ENCODE measurements at places on chromosomes 3 and 15.

GRCh38 chr3:16927485-16927884 lies 42.7 kb downstream of the PLCL2 start:
- no peak for DNase-seq

- DNase-seq = no peak
Observed at GRCh38 chr3:28322464-28322863, 26.1 kb upstream of the ZCWPW2 start.

DNA sequence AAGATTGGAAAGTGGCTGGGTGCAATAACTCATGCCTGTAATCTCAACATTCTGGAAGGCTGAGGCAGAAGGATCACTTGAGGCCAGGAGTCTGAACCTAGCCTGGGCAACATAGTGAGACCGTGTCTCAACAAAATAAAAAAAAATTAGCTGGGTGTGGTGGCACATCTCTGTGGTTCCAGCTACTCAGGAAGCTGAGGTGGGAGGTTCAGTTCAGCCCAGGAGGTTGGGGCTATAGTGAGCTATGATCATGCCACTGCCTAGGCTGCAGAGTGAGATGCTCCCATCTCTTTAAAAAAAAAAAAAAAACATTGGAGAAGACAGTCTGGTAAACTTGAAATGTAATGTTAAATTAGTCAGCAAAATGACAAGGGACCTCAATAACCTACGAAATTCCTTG lies 57.9 kb downstream of the STAG1 start:
- no peak for DNase-seq

DNA sequence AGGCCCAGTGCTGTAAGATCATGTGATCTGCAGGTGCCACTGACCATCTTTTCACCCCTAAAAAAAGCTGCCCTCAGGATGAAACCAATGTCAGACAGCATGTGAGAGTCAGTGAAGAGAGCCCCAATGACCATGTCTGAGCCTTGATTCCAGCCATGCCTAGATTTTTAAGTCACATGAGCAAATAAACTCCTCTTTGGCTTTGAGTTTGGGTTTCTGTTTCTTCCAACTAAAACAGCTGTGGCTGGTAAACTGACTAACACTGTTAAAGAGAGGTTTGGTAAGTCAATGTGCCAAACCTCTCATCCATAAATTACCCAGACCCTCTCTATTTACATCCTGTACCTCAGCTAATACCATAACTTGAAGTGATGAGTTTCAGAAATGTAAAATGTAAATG lies 8.3 kb downstream of the MYO5A start:
- no peak for DNase-seq

DNA sequence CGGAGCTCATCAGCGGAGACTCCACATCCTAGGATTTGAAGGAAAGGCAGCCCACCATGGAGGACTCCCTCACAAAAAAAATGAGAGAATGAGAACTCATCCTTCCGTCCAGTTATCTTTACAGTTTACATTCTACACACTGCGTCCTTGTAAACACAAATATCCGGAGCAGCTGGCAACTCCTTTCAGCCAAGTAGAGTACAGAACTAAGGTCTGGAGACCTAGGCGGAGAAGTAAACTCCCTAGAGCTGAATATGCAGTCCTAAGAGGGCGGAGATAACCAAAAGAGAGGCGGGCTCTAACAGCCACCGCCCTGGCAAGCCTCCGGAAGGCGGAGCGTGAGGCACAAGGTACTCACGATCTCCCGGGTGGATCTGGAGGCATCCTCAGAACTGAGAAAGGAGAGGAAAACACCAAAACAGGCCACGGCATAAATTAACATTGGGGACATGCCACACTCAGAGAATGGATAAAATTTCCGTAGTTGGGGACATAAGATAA lies 924 bp upstream of the SIN3A start:
- DNase-seq = peak; percentile 77

GRCh38 chr3:5059782-5060181 lies 62.3 kb upstream of the ARL8B start:
- no peak for DNase-seq

GRCh38 chr3:58022490-58022889 lies 14.3 kb downstream of the FLNB start:
- DNase-seq = no peak

DNA sequence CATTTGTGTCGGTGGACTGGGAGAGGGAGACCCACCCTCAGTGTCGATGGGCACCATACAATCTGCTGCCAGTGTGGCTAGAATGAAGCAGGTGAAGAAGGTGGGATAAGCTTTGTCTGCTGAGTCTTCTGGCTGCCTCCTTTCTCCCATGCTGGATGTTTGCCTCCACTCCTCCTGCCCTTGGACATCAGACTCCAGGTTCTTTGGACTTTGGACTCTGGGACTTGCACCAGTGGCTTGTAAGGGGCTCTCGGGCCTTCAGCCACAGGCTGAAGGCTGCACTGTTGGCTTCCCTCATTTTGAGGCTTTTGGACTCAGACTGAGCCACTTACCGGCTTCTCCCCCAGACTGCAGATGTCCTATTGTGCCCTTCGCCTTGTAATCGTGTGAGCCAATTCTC lies 23.6 kb upstream of the OSBPL11 start:
- no peak for DNase-seq

DNA sequence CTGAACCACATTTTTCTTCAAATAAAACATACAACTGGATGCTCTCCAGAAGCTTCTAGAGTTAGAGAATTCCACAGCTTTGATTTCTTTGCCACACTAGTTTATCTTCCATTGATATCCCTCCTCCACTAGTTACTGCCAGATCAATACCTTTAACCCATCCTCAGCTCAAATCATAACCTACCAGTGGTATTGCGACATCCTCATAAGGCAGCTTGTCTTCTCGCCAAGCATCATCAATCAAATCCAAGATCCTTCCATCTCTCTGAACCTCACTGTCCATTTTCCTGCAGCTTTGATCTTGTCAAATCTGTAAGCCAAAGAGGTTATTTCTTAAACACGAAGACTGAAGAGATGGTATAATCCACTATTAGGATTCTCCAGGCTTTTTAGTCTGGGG lies 3.2 kb downstream of the ANAPC13 start:
- no peak for DNase-seq

- DNase-seq = peak; percentile 32
Observed at GRCh38 chr15:65862682-65863081, 6.6 kb upstream of the RAB11A start.

- no peak for DNase-seq
Observed at GRCh38 chr3:25036633-25037032, 391.4 kb upstream of the RARB start.
